ENCODE measurements at places on chromosomes 5 and 9.
A peak's percentile ranks its signal among the peaks of the same experiment; 100 is the strongest.

DNA sequence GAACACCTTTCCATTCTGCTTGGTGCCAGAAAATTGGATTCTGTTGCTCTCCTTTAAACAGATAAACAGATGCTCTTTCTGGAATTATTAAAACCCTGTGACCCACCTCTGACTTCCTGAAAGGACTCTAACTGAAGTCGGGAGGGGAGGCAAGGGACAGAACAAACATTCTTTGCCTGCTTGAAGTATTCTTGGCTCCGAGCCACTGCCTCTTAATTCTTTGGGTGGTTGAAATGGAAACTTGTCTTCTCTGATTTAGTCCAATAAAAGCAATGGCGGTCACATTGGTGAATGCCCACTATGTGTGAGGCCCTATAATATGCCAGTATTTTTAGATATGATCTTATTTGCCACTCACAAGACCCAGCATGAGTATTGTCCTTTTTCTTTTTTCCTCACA lies 236.8 kb downstream of the SLIT3 start:
- no peak for DNase-seq

- no peak for DNase-seq
These were observed 992.1 kb downstream of the NR2F1-AS1 start for GRCh38 chr5:92588876-92589275.

GRCh38 chr9:134320868-134321471 lies 5.3 kb upstream of the RXRA start:
- no peak for DNase-seq

- no peak for DNase-seq
These were observed 234.1 kb upstream of the DMRT1 start for GRCh38 chr9:607417-607816.

DNA sequence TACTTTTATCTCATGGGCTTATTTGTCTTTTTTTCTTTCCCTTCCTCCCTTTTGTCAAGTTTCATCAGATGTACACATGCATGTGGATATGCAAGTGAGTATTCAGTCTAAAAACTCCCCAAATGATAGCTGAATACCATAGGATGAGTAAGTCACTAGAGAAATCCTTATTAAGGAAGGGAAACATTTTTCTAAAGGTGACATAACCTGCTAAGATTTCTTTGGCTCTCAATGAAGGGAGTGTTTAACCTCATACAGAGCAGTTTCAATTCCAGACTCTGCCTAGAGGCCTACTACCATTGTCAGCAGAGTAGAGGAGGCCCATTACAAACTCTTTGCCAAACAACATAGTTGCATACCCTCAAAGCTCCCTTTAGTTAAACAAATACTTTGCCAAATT lies 192.4 kb downstream of the ARHGEF28 start:
- DNase-seq, result no peak

- no peak for DNase-seq
These were observed 103.4 kb downstream of the MED10 start for GRCh38 chr5:6274846-6275543.

DNA sequence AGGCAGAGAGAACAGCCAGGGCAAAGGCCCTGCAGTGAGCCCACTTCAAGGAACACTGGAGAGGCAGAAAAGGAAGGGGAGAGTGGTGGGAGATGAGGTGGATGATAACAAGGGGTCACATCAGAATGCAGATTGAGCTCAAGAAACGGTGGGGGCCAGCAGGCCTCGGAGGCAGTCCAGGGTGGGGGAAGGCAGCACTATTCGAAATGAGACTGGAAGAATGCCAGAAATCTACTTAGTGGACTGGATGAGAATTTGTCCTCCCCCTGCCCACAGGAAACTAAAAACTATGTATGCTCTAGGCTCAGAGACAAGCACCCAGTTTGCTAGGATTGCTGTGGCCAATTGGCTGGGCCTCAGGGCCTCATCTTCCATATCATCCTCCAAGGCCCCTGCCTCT lies 148.7 kb downstream of the ADAMTS12 start:
- DNase-seq, result no peak

GRCh38 chr5:141805874-141806595 lies 72.2 kb downstream of the PCDH1 start:
- DNase-seq, result no peak

- no peak for DNase-seq
These were observed 5.1 kb downstream of the TLN1 start for GRCh38 chr9:35726931-35727330.

DNA sequence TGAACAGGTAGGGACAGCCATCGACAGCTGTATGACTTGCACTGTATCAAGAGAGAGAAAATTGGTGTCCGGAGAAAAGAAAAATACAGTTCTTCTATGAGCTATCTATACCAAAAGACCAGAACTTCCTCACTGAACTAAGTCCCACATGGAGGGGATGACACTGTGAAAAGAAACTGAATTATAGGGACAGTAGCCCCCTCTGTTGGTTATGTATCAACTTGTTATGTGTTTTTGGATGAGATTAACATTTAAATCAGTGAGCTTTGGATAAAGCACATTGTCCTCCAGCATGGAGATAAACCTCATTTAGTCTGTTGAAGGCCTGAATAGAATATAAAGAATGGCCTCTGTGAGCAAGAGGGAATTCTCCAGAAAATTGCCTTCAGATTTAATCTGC lies 176.6 kb upstream of the SH3GL2 start:
- no peak for DNase-seq

DNA sequence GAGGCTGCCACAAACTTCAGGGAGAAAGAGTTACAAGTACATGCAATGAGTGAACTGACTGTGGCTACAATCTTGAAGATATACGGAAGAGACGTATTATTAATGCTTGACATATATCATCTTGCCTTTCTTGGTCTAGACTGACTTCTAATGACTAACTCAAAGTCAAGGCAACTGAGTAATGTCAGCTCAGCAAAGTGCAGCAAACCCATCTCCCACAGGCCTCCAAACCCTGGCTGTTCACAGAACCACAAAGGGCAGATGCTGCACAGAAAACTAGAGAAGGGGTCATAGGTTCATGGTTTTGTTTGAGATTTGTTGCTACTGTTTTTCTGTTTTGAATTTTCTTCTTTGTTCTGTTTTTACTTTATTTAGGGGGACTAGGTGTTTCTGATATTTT lies 21.0 kb downstream of the IL7R start:
- no peak for DNase-seq

DNA sequence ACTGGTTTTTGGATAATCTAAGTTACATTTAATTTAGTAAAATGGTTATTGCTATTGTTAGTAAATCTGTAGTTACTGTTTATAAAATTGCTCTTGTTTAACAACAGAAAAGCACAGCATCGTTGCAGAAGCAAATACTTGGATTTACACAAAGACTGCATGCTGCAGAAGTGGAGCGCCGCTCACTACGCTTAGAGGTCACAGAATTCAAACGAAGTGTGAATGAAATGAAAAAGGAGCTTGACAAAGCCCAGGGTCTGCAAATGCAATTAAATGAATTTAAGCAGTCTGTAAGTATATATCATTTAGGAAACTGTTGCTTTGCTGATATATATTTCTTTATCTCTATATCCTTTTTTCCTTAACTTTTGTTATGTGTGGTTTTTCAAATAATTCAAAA lies 226.0 kb downstream of the CCDC171 start:
- DNase-seq, result no peak

DNA sequence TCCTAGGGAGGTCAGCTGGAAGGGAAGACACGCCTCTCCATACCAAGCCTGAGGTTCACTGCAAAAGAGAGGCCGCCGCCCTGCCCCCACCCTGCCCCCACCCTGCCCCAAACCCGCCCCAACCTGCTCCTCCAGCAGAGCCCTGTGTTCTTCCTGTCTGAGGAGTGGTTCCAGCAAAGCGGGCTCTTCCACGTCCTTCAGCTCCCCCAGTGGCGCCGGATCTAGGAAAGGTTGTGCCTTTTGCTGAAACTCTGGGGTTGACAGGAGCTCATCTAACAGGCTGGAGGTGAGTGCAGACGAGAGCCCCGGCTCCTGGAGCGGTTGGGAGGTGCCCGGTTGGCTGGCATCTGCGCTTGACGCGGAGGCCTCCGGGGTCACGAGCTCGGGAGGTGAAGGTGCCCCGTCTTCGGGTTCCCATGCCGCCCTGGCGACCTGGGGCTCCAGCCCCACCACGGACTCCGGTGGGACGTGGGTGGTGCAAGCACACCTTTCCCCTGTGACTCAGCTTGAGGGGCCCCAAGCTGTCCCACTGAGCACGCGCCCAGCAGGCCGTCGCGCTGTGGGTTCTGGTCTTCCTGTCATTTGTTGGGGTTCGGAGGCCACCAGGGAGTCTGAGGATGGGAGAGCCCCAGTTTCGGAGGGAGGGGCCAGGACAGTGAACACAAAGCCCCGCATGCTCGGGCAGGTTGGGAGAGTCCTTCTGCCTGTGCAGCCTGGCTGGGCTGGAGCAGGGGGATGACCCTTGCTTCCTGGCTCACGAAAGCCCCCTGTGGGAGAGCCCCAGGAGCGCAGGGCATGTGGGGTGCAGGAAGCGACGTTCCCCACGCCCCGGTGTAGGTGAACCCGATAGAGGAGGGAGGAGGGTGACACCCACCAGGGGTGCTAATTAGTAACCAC lies 1467.1 kb downstream of the FOXD4L5 start:
- peak; percentile 52 for DNase-seq

DNA sequence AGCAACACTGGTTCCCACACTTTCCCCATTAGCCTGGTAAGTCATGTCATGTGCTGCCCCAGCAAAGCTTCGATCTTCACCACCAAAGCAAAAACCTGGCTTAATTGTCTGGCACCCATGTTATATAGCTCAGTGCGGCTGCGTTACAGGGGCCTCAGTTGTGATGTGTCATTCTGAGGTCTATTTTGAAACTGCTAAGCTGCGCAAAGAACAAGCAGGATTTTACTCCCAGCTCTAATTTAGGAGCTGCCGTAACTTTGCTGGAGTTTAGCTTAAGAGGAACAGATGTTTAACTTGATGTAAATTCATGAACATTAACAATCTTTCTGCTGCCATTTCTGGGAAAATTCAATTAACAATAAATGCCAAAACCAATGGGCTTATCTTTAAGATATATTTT lies 274.1 kb downstream of the HSPA4 start:
- no peak for DNase-seq

- no peak for DNase-seq
These were observed 3.6 kb upstream of the POC5 start for GRCh38 chr5:75720882-75721281.

DNA sequence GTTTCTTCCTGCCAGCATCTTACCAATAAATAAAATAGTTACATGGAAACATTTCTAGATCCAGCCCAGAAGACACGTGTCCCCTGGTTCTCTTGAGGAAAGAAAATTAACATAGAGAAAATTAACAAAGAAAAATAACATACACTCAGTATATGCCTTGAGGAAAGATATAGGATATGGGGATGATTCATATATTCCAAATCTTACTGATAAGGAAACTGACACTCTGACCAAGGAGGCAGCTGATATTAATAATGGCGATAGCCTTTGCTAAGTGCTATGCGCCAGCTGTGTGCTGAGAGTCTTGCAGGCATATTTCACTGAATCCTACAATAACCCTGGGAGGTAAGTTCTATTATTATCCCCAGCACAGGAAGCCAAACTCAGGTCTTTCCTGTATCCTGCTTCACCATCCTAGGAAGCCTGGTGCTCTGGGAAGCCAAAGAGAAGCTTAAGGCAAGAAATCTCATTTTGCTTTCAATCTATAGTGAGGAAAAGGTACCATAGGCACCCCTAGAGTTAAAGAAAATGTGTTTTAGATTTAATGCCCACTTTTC lies 302.7 kb upstream of the NREP start:
- no peak for DNase-seq

- DNase-seq, result no peak
These were observed 5.8 kb downstream of the MFAP3 start for GRCh38 chr5:154044581-154044980.

- no peak for DNase-seq
These were observed 171.3 kb downstream of the NR3C1 start for GRCh38 chr5:143231973-143232812.

DNA sequence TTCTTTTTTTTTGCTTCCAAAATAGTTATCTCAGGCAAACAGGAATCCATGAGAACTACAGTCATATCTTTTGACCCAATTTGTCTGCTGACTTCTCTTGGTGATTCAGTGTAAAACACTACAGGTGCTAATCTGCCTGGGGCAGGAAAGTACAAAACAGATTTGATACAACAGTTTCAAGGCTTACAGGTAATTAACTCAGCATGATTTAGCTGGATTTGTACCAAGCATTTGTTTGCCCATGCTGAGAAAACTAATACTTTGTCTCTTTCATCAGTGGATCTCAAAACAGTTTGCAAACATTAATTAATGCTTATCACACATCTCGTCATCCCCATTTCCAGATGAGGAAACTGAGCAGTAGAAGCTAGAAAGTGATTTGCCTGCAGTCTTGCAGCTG lies 312.5 kb upstream of the SEMA6A start:
- DNase-seq, result no peak

- no peak for DNase-seq
These were observed 440.5 kb upstream of the SGCD start for GRCh38 chr5:155886311-155887031.

DNA sequence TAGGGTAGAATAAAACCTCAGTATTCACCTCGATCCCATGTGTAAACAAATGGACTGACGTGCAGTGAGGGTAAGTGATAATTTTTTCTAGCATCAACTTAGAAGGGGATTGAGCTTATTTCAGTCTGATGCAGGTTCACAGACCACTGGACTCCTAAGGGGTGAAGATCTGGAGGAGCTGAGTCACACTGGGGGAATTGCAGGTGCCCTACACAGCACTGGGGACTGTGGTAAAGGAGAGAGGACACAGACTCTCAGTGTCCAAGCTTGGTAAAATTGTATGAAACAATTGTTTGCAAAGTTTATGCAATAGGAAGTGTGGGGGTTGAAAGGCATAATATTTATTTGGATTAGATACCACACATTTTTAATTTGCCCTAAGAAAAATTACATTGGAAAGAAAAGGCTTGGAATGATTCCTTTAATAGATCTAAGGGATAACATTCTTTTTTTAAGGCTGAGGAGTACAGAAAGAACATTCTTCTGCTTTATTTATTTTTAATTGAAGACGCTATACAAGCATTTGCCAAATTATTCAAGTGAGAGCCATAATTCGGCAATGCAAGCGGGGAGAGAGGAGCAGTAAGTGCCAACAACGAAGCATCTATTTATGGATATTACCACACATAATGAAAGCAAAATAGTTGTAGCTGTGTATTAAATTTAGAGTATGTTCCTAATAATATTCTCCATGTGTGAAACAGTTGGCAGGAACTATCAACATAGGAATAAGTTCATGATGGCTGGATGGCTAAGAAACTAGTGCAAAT lies 766.9 kb upstream of the ADAMTS16 start:
- no peak for DNase-seq

DNA sequence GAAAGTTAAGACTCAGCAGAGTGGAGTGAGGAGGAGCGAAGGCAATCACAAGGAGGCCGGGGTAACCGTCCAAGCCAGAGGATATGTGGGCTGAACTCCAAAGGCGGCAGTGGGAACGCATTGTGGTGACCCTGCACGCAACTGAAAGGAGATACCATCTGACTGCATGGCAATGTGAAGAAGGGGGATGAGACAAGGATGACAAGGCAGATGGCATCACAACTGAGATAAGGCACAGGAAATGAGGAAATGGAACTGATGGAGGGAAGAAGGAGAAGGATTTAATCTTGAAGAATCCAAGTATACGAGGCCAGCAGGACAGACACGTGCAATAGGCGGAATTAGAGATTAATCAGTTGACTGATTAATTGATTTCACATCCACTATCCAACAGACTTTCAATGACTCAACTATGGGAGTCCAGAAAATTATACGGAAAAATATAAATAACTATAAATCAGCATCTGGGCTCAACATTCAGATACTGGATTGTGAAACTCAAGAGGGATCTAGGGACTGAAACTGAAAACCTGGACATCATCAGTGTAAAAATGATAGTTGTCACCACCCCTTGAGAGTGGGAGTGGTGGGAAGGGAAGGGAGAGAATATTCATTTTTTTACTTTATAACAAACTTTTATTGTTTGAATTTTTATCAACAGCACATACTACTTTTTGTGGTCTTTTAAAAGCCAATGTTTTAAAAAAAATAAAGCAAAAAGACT lies 86.1 kb downstream of the ARL15 start:
- no peak for DNase-seq

Data from stimulated activated CD8-positive, alpha-beta memory T cell treated with anti-CD3 and anti-CD28 coated beads, Interleukin-7, amount 100 ng/mL, for 1 hour (primary cell).